Right lung (tissue), 10 donors: ENCODE measurements at places on chromosomes 3 and 15. TPM values are rescaled to one million over a fixed set of nuclear protein-coding genes. Genes with fewer than 3 reads are reported as not detected.

- no peak for DNase-seq
Measured at GRCh38 chr3:474828-475227, 278.3 kb downstream of the CHL1 start.

The CDCP1 gene
- 0.31 TPM for polyA plus RNA-seq

- DNase-seq = peak; percentile 8
Measured at GRCh38 chr3:147191795-147192385, 214.5 kb downstream of the ZIC4 start.

GRCh38 chr15:33344111-33344510 lies 33.3 kb downstream of the RYR3 start:
- DNase-seq = no peak

The BFSP2 gene
- not detected for polyA plus RNA-seq

The AGBL1 gene
- 0.10 TPM for polyA plus RNA-seq

The FAM3D gene
- polyA plus RNA-seq = 2.6 TPM

GRCh38 chr15:47364230-47365141 lies 352.8 kb upstream of the SEMA6D start:
- no peak for DNase-seq

DNA sequence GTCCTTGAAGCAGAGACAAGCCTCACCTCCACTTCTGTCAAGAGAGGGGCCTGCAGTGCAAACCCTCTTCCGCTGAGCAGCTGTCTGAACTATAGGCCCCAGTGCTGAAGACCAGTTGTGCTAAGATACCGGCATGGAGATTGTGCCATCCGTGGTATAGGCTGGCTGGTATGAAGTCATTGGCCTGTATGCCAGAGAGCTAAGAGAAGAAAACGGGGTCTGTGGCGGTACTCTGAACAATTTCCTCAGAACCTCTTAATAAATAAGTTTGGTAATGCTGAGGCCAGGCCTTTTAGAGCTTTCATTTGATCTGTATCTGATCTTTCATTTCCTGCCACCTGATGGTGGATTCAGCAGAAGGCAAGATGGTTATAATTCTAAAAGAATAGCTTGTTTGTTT lies 123.0 kb downstream of the LRIG1 start:
- no peak for DNase-seq

DNA sequence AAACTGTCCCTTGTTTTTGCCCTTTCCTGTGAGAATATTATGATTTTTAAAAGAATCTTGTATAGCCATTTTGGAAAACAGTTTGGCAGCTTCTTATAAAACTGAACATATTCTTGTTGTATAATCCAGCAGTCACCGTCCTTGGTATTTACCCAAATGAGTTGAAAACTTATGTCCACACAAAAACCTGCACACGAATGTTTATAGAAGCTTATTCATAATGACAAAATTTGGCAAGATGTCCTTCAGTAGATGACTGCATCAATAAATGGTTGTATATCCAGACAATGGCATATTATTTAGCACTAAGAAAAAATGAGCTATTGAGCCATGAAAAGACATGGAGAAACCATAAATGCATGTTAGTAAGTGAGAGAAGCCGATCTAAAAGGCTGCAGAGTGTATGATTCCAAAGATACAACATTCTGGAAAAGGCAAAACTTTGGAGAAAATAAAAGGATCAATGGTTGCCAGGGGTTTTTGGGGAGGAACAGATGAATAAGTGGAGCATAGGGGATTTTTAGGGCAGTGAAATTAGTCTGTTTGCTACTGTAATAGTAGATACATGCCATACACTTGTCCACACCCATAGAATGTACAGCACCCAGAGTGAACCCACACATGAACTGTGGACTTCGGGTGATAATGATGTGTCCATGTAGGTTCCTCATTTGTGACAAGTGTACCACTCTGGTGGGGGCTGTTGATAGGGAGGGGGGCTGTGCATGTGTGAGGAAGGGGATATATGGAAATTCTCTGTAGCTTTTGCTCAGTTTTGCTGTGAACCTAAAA lies 31.7 kb downstream of the LIMD1 start:
- no peak for DNase-seq

The POLQ gene
- 8.4 TPM for polyA plus RNA-seq

DNA sequence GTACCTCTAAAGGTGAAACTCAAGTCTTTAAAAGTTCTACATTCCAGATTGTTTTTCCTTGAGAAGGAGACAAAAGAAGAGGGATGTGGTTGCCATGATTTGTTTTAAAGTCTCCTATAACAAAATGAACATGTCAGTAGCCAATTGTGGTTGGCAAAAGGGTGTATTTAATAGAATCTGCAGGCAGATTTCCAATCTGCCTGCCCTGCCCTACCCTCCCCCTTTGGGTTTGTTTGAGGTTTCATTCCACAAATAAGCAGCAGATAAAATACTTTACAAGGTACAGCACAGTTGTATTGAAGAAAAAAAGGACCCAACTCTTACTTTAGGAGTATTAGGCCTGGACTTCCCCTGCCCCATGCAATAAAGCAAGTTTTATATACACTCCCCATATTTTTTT lies 59.5 kb downstream of the MLH1 start:
- no peak for DNase-seq

- DNase-seq = peak; percentile 18
Measured at GRCh38 chr15:101346928-101347327, 51.9 kb upstream of the SNRPA1 start.

DNA sequence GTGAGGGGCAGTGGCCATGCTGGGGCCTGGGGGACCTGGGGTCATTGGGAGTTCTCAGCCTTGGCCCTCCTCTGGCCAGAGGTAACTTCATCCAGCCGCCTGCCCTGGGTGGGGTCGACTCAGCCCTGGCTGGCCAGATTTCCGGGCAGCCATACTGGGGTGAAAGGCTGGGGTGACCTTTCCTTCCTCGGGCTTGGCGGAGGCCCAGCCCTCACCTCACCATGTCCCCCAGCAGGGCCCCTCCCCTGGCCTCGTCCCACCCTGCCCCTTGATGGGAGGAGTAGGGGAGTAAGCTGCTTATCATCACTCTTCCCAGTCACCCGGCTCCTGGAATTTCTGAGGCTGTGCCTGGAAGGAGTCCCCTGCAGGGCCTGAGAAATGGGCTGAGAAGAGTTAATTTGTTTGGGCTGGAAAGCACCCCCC lies 5.4 kb downstream of the SEMA3F start:
- DNase-seq = no peak

The IL17RB gene
- polyA plus RNA-seq = 9.5 TPM

DNA sequence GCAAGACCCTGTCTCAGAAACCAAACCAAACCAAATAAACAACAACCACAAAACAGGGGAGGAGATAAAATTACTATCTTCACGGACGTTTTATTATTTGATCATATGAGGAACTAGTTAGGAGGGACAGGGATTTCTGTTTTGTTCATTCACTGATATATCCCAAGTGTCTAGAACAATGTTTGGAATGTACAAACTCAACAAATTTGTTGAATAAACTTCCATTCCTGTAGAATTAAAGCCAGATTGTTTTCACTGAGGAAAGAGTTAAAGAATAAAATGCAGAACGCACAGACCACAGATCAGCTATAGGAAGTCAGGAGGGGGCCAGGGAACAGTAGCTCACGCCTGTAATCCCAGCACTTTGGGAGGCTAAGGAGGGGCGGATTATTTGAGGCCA lies 6.5 kb upstream of the STRC start:
- no peak for DNase-seq

The PLCB2 gene
- polyA plus RNA-seq = 17.5 TPM

DNA sequence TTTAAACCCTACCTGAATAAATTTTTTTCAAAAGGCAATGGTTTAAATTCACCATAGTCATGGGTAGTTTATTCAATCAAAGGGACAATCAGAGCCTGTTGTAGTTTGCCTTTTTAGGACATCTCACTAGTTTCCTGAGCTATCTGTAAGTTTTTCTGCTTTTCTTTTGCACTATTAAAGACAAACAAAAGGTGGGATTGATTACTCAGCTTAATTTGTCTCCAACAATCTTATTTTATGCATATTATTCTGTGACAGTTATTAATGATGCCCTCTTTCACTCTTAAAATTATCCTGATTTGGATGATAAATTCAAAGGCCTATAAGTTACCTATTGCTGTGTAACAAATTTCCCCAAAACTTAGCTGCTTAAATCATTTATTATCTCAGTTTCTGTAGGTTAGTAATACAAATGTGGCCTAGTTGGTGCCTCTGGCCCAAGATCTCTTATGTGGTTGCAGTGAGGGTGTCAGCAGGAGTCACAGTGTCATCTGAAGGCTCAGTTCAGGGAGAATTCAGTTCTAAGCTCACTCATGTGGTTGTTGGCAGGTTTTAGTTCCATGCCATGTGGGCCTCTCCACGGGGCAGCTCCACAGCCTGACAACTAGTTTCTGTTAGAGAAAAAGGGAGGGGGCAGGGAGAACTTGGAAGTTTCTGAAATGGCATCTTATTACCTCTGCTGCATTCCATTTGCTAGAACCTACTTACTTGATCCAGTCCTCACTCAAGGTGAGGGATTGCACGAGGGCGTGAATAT lies 16.0 kb downstream of the ARMC8 start:
- DNase-seq = no peak

The EPHB1 gene
- polyA plus RNA-seq = 1.8 TPM

- peak; percentile 86 for DNase-seq
Measured at GRCh38 chr3:128278761-128279600, 125.7 kb downstream of the EEFSEC start.

- DNase-seq = peak; percentile 77
Measured at GRCh38 chr3:181711325-181712135, at the start of gene SOX2. TSS of gene SOX2 (plus strand) at chr3:181711925. CDS start at chr3:181712361, 436 bp downstream.

The VGLL3 gene
- 25.5 TPM for polyA plus RNA-seq

DNA sequence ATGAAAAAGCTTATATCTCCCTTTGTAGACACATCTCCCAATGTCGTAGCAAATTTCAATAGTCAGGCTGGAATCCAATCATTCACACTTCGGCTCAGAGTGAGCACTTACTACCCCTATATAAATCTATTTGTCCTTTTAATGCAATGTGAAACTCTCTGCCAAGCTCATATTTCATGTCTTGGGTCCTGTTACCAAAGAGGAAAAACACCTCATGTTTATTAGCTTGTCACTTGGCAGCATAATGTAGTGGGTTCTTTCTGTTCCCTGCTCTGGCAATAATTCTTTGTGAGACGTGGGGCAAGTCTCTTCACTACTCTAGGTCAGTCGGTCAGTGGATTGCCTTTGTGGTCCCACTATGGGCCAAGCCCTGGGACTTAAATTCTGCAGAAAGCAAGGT lies 107.1 kb downstream of the SRGAP3 start:
- DNase-seq = peak; percentile 71

GRCh38 chr3:53719796-53720195 lies 126.4 kb downstream of the CHDH start:
- no peak for DNase-seq

DNA sequence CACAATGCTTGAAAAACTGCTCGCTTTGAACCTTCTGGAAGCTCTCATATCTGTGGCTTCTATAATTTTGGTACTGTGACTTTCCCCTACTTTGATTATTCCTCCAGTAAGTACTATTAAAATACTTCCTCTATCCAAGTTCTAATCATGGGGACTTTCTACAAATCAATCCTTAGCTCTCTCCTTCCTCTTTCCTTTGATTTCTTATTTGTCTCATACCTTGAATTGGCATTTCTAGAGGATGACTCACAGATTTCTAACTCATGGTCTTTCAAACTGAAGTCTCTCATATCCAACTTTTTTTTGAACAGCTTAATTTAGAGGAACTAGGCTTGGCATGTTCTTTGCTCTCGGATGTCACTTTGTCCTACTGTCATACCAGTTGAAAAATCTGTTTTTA lies 241.8 kb downstream of the TBC1D5 start:
- DNase-seq = no peak

DNA sequence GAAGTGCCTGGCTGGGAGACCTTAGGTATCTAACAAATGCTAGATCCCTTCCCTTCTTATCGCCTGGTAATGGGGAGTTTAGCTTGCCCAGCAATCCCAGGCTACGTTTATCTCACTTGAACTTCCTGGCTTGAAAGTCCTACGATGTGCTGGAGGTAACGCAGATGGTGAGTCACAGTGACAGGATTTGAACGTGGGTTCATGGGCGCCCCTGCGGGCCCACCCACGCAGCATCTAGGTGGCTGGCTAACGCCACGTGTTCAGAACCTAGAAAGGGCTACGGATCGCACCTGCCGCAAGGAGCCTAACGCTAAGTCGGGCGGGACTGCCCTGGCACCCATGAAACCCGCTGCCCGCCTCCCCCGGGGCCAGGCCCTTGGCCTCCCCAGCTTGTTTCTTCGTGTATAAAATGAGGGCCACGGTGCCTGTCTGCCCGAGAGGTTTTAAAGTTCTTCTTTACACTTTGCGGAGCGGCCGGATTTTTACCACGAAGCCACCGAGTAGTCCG lies 600 bp upstream of the USP3 start:
- DNase-seq = peak; percentile 56

The FGF12 gene
- 5.7 TPM for polyA plus RNA-seq

The RASSF1 gene
- 33.5 TPM for polyA plus RNA-seq

- no peak for DNase-seq
Measured at GRCh38 chr15:67690936-67691335, 134.4 kb upstream of the SKOR1 start.
